ENCODE measurements at places on chromosomes 12 and 14.

- no peak for DNase-seq
These were observed 84.7 kb upstream of the TSPAN8 start for GRCh38 chr12:71242511-71242910.

DNA sequence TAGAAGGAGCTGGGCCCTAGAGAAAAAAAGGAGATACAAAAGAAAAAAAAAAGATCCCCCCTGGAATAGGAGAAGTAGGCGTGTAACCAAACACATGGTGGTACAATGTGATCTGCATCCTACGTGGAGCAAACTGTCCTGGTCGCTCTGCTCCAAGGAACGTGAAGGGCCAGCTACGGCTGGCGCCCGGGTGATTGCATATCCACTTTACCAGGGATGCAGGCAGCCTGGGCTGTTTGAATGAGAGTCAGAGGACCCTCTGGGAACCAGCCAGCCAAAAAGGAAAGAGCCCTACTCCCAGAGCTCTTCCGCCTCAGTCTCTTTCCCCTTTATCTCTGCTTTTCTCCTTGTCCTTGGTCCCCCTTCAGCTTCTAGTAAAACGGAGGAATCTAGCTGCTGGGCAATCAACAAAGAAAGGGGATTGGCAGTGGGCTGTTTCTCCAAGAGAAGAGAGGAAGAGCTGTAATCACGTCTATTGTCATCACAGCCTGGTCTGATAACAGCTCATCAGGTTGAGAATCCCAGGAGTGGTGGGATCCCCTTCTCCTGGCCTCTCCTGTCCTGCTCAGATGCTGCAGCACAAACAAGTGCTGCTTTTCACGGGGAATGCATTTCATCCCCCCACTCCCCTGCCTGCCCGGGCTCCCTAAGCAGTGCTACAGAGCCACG lies 156.0 kb downstream of the ADCK1 start:
- DNase-seq, result no peak

GRCh38 chr14:34336501-34336900 lies 125.5 kb downstream of the SPTSSA start:
- DNase-seq, result no peak

- no peak for DNase-seq
These were observed 241.6 kb upstream of the NPAS3 start for GRCh38 chr14:32697114-32697513.

GRCh38 chr14:65040666-65041433 lies 54.2 kb downstream of the FNTB start:
- no peak for DNase-seq

GRCh38 chr12:51391283-51392123 lies at the start of gene GALNT6:
Gene GALNT6 (minus strand): TSS chr12:51391406. CDS start chr12:51379781, 11,625 bp downstream.
- peak; percentile 77 for DNase-seq

DNA sequence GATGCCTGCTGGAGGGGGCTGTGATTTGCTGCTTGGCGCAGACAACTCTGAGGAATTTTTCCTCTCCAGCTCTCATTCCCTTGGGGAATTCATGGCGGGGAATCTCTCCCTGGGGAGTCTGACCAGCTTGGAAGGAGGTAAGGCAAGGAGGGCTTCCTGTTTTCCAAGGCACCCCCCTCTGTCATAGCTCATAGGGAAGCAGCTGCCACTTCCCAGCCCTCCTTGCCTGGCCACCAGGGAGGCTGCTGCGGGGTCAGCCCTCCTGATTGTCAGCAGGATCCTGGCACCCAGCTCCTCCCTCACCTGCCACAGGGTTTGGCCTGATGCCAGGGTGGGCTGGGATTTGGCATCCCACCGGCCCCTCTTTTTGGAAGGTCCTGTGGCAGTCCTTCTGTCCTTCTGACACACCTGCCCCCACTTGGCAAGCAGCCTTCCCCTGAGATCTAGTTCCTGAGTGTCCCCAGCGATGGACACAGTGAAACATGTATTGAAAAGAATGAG lies 74.9 kb downstream of the TSPAN9 start:
- no peak for DNase-seq

- DNase-seq, result no peak
These were observed 10.4 kb upstream of the SYCP3 start for GRCh38 chr12:101749657-101750056.

GRCh38 chr14:73743431-73743931 lies 29.3 kb upstream of the PNMA1 start:
- DNase-seq, result no peak

- no peak for DNase-seq
These were observed 260.8 kb downstream of the TTC8 start for GRCh38 chr14:89085231-89085731.

DNA sequence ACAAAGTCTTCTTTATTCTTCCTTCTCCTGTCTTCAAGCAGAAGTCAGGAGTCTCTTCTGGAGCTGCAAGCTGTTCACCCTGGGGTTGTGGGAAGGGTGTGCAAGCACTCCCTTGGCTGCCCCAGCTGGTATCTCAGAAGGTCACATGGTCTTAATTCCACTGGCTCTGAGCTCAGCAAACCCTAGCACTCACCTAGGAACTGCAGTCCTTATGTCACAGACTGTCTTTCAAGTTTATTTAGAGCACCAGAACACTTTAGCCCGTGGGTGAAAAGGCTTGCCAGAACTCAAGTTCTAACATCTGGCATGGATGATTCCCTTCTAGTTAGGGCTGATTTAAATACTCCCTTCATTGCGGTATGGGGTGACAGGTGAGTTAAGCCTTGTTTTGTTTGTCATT lies 379.0 kb downstream of the CCER1 start:
- DNase-seq, result no peak

GRCh38 chr12:111439657-111440151 lies 34.0 kb downstream of the SH2B3 start:
- no peak for DNase-seq

- DNase-seq, result no peak
These were observed 175.9 kb downstream of the MON2 start for GRCh38 chr12:62642486-62642885.

DNA sequence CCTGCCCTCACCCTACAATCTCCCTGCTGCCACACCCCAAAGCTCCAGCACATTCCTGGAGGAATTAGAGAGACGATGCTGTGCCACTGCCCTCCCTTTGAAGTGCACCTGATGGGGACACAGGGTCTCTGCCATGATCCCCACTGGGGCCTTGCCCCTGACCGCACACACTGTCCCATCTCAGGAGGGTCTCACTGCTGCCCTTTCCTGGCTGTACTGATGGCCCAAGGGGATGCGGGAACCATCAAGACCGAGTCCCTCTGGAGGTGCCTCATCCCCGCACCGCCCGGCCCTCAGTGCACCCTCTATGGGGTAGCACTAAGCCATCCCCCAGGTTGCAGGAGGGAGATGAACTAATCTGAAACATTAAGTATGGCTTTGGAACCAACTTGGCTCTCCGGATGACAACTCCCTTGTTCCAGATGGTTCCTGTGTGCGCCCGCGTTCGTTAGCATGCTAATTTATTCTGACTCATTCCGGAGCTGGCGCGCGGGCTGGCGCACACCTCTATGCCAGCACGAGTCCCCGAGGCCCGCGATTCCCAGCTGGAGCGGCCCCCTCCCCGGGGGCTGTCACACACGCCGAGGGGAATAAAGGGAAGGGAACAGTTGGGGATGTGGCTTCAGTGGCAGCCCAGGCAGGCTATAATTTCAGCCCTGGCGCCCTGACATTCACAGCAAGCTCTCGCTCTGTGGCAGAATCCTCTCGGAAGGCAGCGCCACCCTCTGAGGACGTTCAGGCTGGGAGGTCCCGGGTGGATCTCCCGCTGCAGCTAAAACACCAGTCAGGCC lies 34.2 kb upstream of the C14orf180 start:
- DNase-seq, result no peak

DNA sequence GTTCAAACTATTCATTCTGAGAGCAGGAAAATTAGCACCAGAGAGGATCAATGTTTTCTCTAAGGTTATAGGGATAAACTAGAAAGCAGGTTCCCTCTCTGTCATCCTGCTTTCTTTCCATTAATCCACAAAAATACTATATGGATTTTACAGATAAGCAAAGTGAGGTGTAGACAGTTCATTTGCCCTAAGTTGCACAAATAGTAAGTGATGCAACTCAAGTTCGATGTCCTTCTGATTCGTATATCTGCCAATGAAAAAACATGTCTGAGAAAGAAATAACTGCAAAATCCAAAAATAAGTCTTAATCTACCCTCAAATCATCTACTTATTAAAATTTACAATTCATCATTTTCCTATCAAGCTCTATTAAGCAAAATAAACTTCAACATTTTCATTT lies 254.6 kb upstream of the USP15 start:
- DNase-seq, result no peak

DNA sequence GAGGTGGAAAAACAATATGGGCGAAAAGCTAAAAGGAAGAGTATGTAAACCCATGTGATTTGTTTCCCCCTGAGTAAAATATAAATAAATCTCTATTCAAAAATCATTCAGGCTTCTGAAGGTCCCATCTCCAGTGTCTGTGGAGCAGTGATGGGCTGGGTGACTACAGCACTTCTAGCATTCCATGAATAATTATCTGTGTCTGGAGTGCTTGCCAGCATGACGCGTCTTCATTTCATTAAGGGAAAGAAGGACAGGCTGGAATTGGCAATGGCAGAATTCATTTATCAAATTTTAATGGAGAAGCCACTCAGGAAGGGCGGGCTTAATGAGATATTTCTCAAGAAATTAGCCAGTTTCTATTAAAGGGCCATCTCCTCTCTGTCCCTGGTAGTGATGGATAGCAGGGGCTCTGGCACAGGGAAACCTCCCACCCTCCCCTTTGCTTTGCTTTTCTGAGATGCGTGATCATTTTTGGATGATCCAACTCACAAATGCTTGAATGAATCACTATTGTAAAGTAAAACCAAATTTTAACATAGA lies 916.3 kb upstream of the SEL1L start:
- DNase-seq, result no peak

DNA sequence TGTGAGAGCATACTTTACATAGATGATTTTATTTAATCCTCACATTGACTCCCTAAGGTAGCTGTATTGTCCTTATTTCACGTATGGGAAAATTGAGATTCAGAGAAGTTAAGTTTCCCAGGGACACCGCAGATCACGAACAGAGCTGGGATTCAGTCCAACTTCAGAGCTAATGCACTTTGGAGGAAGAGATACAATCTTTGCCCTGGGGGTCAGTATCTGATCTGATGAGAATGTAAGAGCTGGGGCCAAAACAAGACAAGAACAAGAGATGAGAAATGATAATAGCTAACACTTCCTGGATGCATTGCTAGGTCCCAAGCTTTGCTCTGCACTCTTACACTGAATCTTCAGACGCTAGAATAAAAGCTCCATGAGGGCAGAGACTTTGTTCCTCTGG lies 6.0 kb upstream of the CSAD start:
- DNase-seq, result no peak

DNA sequence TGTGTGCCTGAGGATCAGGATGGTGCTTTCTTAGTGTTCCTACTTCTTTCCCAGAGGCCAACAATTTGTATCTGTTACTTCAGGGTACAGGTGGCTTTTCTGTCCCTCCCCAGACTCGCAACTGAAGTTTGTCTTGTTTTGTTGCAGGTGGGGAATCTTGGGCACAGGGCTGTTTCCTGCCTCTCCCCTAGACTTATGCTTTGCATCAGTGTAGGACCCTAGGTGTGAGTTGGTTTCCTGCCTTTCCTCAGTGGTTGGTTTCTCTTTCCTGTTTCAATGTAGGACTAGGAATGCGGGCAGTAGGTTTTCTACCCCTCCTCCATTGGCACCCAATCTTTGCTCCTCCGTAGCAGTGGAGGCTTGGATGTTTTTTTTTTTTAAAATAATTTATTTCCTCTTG lies 87.0 kb downstream of the TRMT5 start:
- no peak for DNase-seq

DNA sequence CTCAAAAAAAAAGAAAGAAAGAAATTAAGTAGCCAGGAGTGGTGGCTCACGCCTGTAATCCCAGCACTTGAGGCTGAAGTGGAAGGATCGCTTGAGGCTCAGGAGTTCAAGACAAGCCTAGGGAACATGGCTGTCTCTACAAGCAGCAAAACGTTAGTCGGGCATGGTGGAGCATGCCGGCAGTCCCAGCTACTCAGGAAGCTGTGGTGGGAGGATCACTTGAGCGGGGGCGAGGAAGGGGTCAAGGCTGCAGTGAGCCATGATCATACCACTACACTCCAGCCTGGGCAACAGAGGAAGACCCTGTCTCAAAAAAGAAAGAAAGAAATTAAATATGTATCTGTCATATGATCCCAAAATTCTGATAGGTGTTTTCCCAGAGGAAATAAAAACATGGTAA lies 5.3 kb downstream of the RAD52 start:
- DNase-seq, result no peak

DNA sequence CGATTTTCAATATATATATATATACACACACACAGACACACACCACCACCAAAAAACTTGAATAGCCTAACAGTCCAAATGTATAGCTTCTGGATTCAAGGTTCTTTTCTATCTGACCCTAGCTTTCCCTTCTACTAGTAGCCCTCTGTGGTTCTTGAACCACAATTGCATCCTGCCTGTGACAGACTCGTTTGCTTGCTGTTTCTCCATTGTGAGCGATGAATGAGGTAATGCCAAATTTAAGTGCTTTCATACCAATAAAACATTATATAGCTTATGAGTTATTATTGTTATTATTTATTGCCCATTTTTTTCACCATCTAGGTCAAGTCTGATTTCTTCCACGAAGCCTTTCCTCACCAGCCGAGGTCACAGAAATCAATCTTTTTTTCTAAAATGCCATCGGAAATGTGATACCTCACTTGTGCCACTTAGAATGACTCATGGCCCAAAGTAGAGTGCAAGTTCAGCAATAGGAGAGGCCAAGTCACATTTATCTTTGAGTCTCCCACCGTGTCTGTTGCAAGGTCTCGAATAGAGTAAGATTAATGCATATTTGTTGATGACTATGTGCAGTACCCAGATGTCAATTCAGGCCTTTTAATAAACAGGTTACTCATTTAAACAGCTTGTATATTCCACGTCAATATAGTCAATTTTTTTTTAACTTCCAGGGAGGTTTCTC lies 1015.8 kb upstream of the SEL1L start:
- no peak for DNase-seq

GRCh38 chr12:54840244-54840865 lies 14.0 kb upstream of the MUCL1 start:
- DNase-seq, result no peak

- no peak for DNase-seq
These were observed 181.4 kb downstream of the EFCAB11 start for GRCh38 chr14:89773151-89773550.

GRCh38 chr12:89770391-89770790 lies 61.8 kb upstream of the ATP2B1 start:
- no peak for DNase-seq

- no peak for DNase-seq
These were observed 11.2 kb upstream of the CD9 start for GRCh38 chr12:6189028-6189427.

DNA sequence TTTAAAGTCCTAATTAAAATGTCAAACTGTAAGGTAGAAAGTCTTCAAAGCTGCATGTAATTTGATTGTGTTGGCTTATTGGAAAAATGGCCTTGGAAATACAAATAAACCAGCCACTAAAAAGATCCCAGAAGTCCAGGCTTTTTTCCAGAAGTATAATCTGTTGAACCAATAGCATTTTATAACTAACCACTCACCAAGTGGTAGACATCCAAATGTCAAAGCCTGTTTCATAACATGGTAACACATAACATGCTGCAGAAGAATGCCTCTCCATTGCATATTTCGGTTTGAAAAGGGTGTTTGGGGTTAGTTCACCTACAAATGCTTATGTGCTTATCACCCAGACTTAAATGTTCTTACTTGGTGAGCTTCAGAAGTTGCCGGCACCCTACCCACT lies 183.7 kb upstream of the DIO2 start:
- no peak for DNase-seq
